ENCODE measurements at places on chromosomes 6 and 20.

DNA sequence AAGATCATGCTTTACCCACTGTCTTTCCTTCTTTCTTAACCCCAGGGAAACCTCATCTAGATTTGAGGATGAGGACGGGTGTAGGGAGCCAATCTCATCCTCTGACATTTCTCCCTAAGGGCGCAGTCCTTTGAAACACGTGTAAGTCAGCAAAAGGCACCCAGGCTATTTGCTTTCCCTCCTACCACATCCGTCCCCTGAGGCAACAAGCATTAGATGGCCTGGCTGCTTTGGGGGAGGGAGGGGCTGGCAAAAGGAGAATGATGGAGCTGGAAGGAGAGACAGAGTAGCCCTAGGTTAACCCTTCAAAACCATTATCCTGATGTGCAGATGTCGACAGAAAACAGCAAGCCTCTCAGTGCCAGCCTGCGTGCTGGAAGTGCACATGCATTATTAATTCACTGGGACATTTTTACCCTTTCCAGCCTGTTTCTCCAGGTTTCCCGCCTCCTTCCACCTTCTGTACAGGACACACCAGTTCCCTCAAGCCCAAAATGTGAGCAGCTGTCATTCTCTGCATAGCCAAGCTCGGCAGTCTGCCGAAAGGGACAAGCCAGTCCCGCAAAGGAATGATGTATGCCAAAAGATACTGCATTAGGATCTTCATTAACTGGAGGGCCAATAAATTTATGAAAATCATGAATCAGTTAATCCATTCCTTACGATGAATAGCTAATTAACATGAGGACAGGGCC lies 547.2 kb downstream of the CD83 start:
- DNase-seq: no peak

- peak; percentile 33 for DNase-seq
These were observed 35.6 kb downstream of the RIOK1 start for GRCh38 chr6:7424967-7425807.

GRCh38 chr6:138484018-138484731 lies 15.1 kb downstream of the NHSL1 start:
- no peak for DNase-seq

- no peak for DNase-seq
These were observed 64.8 kb downstream of the MBOAT1 start for GRCh38 chr6:20147469-20147868.

GRCh38 chr20:33578510-33578909 lies 83.6 kb upstream of the C20orf144 start:
- no peak for DNase-seq

GRCh38 chr6:158441716-158442215 lies 118.1 kb upstream of the TMEM181 start:
- DNase-seq: no peak

- no peak for DNase-seq
These were observed 36.5 kb downstream of the PPP1R16B start for GRCh38 chr20:38842026-38842425.

DNA sequence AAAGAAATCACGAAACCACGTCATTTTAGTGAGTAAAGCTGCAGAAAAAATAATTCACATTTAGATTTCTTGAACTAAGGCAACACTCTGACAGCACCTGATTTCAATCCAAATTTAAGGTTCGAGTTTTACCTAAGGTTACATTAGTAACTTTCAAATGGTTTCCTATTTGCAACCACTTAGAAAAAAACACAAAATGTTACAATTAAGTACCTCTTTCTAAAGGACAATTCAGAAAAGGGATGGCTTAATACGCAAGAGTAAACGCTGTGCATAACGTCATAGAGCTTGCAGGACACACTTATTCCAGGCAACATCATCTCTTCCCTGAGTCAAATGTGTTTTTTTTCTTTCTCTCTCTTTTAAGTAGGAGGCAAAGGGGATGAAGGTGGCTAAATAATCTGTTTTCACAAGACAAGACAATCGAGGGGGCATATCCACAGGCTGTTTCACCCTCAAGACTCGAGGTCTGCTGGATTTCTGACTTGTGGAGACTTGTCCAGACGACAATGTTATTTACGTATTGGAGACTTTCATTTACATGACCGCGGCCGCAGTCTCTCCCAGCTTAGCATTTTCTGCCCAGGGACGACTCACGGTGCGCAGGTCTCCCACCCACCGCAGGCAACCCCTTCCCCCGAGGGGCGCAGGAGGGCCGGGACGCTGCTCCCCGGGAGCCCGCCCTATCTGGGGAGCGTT lies 86.0 kb downstream of the SESN1 start:
- peak; percentile 21 for DNase-seq

DNA sequence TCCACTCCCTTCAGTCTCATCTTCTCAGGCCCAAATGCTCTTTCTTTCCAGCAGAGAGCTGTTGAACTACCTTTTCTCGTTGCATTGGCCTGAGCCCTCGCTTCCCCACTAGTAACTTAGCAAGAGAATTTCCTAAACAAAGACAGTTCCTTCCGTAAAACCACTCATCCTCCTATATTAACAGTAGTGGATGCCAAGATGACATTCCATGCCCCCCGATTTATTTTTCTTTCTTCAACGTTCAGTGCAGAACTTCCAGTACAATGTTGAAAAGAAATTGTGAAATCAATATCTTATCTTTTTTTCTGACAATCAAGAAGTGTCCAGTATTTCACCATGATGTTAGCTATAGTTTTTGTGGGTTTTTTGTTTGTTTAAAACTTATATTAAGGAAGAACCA lies 45.8 kb downstream of the SOX4 start:
- no peak for DNase-seq

DNA sequence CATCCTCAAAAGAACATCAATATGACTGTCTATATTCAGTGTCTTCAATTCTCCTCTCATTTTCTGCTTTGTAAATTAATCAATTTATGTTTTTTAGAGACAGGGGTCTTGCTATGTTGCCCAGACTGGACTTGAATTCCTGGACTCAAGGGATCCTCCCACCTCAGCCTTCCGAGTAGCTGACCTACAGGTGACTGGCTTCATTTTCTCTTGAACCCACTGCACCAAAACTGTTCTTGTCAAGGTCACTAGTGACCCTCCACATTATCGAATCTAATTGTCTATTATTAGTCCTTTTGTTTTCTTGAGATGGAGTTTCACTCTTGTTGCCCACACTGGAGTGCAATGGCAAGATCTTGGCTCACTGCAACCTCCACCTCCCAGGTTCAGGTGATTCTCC lies 3.7 kb downstream of the DNAAF9 start:
- DNase-seq: no peak

DNA sequence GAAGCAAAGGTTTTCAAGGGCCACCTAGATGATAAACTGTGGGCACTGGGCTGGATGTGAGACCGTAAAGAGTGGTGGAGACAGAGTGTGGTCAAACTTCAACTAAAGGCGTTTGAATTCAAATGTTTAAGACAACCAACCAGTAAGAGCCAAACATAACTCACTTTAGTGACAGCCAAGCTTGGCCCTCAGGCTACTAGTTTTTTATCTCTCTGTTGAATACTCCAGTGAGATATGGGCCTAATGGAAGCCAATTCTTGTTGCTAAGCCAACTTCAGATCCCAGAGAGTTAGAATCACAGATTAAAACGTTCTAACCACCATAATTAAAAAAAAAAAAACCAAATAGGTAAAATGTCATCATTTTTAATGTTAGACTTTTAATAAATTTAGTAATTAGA lies 57.3 kb downstream of the TRMT6 start:
- DNase-seq: no peak

- no peak for DNase-seq
These were observed 230.1 kb downstream of the NFATC2 start for GRCh38 chr20:51312480-51312783.

- no peak for DNase-seq
These were observed 9.9 kb upstream of the RFPL4B start for GRCh38 chr6:112337209-112337638.

DNA sequence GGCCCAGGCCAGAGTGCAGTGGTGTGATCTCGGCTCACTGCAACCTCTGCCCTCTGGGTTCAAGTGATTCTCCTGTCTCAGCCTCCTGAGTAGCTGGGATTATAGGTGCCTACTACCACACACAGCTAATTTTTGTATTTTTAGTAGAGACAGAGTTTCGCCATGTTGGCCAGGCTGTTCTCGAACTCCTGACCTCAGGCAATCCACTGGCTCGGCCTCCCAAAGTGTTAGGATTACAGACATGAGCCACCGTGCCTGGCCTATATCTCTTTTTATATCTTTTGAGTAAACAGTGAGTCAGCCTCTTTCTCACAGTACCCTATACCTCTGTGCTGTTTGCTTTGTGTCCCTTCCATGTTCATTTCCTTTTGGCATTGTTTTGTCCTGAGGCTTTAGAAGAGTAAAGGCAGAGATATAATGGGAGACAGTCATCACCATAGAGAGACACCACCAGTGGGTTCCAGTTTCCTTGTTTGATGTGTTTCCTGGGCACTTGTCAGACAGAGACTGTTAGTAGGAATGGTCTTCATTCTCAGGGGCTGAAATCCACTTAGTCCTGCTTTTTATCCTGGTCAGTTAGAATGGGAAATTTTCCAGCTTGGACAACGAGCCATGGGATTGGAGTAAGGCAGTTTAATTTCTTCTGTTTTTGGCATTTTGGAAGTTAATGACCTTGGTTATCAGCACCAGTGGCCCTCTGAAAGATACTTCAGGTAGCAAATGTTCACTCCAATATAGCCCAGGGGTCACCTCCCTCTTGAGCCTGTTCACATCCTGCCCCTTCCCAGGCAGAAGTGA lies 32.2 kb upstream of the ASXL1 start:
- no peak for DNase-seq

DNA sequence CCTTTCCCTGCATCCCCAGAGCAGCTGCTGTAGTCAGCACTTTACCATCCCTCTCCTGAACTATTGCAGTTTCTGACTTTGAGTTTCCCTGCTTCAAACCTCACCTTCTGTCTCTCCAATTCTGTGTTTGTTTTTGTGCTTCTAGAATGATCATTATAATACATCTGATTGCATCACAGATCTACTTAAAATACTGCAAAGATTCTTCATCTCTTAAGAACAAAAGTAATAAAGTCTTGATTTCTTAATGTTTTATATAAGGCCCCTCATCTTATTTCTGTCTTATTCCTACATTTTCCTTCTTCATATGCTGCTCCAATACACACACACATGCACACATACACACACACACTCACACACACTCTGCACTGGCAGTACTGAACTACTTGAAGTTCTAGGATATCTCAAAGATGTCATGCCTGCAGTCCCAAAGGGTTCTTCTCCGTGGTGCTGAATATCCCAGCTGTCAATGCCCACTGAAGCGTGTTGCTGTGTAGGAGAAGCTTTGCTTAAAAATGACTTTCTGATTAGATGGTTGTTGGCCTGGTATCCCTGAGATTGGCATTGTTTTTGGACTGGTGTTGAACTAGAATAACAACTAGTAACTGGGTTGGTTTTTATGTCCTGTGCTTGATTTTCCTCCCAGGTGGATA lies 97.2 kb downstream of the MAP3K4 start:
- no peak for DNase-seq

DNA sequence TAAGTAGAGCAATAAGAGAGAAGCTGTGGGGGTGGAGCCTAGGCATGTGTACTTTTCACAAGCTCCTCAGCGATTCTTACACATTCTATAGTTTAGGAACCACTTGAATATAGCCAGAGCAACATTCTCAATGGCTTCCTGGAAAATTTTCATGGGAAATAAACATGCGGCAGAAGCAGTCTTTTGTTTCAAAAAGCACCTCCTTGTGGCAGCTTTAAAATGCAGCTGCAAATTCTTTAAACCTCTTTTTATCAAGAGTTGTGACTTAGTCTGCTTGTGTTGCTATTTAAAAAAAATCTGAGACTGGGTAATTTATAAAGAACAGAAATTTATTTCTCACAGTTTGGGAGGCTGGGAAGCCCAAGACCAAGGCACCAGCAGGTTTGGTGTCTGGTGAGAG lies 23.8 kb downstream of the NKX2-2 start:
- DNase-seq: no peak

GRCh38 chr20:50356525-50356885 lies 153.7 kb upstream of the PTPN1 start:
- no peak for DNase-seq

Measured in HL-60 (cell line).